ENCODE measurements at places on chromosomes 16 and 17.

DNA sequence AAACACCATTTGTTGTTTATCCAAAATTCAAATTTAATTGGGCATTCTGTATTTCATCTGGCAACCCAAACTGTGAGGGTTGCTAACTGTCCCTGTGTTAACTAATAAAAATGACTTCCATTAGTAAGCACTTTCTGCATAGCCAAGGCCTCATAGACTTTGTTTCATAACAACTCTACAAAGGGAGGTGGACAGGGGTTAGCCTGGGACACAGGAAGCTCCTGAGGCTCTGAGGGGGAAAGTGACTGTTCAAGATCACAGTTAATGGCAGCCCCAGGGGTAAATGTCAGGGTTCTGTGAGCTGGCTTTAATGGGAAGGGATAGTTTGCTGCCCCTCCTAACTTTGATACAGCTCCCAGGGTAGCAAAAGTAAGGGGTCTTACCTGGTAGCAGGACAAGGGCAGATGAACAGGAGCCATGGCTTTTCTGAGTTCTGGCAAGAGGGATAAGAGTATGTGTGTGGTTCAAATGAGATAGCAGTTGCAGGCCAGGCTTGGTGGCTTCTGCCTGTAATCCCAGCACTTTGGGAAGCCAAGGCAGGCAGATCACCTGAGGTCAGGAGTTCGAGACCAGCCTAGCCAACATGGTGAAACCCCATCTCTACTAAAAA is 2.2 kb downstream of the HEATR9 start:
- no peak for DNase-seq

- DNase-seq = no peak
These were observed 22.1 kb upstream of the IL17C start for GRCh38 chr16:88616320-88616719.

DNA sequence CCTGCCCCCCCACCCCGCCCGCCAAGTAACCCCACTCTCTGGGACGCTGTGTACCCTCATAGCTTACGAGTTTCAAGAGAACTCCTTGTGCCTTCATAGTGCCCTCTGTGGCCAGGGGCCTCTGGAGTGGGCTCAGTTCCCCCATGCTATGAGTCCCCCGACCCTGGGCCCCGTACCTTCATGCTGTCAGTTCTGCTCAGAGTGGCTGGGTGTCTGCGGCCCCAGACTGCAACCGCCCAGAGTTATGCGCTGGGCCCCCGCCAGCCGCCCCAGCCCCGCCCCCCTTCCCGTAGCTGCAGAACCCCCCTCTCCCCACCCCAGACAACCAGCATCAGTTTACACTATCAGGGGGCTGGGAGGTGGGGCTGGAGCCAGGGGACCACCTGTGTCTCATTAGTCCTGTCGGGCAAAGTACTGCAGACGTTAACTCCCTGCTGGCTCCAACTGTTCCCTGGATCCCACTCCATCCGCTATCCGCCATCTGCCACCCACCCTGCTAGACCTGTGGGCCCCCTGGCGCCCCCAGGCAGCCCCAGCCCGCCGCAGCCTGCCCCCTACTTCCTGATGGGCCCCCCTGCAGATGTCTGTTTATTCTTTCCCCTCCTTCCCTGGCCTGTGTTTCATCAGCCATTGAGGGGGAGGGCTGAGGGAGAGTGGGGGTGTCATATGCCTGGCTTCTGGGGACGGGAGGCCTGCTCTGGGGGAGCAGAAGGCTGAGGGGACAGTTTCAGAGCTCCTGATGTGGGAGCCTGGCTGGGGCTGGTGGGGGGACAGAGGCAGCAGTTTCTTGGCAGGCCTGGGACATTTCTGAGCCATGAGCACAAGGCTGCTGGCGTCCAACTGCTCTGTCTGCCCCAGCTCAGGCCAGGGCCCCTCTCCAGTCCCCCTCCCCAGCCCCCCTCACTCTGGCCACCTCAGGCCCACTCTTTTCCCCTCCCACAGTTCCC is at the start of gene MFAP4:
Gene MFAP4 (minus strand): TSS at position 217 of the 947 bp plus-strand sequence. CDS start 35 bp downstream, at position 182.
- DNase-seq = no peak

- no peak for DNase-seq
These were observed 2.3 kb downstream of the E2F4 start for GRCh38 chr16:67194260-67194659.

DNA sequence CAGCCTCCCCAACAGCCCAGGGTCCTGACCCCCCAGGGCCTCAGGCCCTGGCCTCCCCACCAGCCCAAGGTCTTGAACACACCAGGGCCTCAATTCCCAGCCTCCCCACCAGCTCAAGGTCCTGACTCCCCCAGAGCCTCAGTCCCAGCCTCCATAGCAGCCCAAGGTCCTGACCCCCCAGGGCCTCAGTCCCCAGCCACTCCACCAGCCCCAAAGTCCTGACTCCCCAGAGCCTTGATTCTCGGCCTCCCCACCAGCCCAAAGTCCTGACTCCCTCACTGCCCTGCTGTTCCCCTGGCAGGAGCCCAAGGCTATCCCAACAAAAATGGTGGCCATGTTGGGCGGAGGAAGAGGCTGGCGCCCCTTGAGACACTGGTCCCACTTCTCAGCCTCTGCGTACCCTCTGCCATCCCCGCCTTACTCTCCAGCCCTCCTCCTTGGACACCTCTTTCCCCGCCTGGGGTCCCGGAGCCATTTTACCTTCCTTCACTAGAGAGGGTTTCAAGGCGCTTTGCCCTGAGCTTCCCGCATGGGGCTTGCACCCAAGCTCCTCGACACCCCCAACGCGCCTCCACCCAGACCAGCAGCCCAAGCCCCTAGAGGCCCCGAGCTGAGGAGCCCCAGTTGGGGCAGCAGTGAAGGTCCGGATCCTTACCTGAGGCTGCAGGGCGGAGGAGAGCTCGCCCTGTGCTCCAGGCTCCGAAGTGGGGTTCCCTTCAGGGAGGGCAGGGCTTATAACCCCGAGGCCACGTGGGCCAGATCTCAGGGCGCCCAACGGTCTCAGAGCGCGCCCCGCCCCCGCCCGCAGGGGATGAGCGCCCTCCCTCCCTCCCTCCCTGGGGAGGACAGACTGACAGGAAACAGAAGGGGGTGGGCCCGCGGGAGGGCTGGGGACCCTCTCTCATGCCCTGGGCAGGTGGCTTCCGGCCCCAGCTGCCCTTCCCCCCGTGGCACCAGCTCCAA is 3.5 kb upstream of the TSPOAP1 start:
- DNase-seq = no peak

DNA sequence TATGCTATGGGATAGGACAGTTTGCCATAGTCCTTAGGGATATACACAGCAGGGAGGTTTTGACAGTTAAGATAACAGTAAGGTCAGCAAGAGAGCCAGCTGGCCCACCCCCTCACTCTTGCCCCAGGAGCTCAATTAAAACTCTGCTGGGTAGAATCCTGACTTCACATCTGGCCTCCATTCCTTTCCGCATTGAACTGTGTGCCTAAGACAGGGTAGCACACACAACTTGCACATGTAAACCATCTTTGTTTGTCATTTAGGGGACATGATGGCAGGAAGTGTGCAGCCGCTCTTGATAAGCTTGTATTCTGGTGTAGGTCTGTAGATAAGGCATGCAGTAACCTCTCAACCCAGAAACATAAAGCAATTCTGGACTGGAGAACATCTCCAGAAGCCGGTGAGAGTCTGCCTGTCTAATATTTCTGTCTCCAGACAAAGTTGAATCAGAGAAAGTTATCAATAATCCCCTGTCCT is 5.2 kb downstream of the MINK1 start:
- no peak for DNase-seq

- DNase-seq = no peak
These were observed 205.3 kb upstream of the TNRC6C start for GRCh38 chr17:77753246-77753645.

DNA sequence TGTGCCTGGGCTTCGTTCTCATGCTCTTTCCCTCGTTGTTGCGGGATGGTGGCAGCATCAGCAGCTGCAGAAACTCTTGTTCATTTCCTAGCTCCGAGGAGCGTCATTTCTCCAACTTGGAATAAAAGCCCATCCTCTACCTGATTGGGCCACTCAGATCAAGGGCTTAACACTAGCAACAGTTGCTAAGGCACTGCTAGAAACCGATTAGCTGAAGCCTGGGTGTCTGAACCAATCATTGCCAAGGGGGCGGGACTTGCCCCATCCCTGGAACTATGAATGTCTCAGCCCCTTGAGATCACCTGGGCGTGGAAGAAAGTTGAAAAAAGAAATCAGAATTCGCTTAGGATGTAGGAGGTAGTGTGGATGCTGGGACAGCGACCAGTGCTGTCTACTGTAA is 145.3 kb downstream of the FOXL1 start:
- DNase-seq = no peak

DNA sequence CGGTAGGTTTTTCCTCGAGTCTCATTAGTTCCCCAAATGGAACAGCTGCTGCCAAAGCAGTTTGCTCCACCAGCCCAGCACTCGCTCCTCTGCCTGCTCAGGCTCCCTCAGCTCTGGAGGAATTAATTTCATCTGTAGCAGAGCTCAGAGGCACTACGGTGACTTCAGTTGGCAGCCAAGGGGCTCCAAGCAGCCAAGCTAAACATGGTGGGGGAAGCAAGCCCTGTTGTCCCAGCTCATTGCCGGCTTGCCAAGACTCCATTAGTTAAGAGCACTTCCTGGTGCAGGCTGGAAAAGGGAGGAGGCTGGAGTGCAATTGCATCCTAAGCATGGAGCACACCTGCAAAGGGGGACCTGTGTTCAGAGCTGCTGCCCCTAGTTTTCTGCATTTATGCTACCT is 78.7 kb upstream of the GPRC5B start:
- DNase-seq = no peak

DNA sequence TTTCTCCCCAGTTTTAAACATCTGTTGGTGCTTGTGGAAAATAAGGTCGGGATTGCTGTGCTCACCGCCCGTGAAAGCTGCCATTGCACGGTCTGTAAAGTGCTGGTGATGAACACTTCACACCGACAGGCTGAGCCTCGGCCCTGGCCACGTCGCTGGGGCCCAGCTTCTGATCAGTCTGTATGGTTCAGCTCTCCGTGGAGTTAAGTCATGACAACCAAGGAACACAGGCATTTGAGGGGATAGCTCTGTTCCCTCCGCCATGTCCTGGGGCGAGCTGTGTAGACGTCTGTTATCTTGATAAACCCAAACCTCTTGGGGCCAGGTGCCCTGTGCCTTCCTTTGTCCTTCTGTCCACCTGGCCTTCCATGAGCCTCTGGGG is 110.6 kb downstream of the METRNL start:
- no peak for DNase-seq

DNA sequence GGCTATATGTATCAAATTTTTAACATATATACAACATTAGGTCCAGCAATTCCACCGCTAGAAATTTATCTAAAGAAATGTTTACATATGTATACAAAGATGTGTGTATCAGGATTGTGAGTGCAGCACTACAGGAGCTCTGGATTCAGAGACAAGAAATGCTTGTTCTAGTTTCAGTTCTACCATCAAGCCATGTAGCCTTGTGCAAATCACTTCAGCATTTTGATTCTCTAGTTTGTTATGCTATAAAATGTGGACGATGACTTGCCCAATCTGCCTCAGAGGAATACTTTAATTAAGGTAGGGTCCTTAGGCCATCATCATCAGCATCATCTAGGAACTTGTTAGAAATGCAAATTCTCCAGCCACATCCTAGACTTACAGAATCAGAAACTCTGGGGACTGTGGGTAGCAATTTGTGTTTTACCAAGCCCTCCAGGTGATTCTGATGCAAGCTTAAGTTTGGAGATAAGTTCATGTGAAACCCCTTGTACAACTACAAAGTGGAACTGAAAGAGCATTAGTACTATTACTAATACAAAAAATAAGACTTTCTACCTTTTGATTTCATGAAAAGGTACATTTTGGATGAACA is 131.2 kb upstream of the CORO6 start:
- DNase-seq = no peak

DNA sequence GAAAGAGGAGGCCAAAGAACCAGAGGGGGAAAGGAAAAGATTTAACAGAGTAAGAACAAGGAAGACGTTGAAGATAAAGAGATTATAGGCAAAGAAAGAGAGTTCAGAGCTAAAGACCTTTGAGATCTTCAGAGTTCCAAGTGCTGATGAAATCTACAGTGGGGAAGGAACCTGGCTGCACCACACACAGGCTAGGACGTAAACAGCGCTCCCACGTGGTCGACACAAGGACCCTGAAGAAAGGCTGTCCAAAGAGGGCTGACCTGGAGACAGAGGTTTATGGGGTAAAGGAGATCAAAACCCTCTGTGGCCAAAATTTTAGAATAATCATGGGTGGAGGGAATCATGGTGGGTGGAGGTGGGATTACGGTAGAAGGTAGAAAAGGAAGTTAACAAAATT is 121.6 kb downstream of the PMP22 start:
- DNase-seq = no peak

DNA sequence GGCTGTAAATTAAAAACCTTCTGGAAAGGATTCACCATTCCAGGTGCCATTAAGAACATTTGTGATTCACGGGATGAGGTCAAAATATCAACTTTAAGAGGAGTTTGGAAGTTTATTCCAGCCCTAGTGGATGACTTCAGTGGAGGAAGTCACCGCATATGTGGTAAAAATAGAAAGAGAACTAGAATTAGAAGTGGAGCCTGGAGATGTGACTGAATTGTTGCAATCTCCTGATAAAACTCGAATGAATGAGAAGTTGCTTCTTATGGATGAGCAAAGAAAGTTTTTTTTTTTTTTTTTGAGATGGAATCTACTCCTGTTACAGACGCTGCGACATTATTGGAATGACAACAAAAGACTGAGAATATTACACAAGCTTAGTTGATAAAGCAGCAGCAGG is 26.7 kb downstream of the CCL4 start:
- DNase-seq = no peak

- no peak for DNase-seq
These were observed 9.6 kb downstream of the MYO19 start for GRCh38 chr17:36525113-36525512.

- no peak for DNase-seq
These were observed 5.6 kb upstream of the SHMT1 start for GRCh38 chr17:18368946-18369345.

- DNase-seq = no peak
These were observed 27.0 kb downstream of the PIGL start for GRCh38 chr17:16243801-16244567.

- no peak for DNase-seq
These were observed 75.5 kb downstream of the RPA1 start for GRCh38 chr17:1905190-1905913.

- no peak for DNase-seq
These were observed 1.7 kb downstream of the ACADVL start for GRCh38 chr17:7221278-7222092.

GRCh38 chr17:39753514-39754160 is 15.9 kb downstream of the GRB7 start:
- DNase-seq = no peak
